ENCODE measurements at places on chromosomes 7 and 10.

GRCh38 chr10:132185601-132186487, 904 bp upstream of the DPYSL4 start:
- DNase-seq, result peak; percentile 55

- DNase-seq, result no peak
Measured at GRCh38 chr7:25885057-25885576, 266.9 kb upstream of the NFE2L3 start.

DNA sequence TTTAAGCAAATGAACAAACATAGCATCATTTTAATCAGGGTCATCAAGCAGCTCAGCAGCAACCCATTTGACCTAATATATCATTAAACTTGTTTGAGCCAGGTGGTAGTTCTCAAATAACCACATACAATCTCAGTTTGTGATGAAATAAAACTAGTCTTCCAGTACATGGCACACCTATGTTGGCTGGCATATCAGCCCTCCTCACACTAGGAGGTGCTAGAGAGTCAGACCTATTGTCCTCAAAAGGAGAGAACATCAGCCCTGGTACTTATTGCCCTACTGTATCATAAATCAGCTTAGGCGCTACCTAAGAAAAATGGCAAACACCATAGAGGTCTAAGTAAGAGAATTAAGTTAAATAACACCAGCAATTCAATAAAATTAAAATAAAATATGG, 81.7 kb downstream of the CABCOCO1 start:
- no peak for DNase-seq

DNA sequence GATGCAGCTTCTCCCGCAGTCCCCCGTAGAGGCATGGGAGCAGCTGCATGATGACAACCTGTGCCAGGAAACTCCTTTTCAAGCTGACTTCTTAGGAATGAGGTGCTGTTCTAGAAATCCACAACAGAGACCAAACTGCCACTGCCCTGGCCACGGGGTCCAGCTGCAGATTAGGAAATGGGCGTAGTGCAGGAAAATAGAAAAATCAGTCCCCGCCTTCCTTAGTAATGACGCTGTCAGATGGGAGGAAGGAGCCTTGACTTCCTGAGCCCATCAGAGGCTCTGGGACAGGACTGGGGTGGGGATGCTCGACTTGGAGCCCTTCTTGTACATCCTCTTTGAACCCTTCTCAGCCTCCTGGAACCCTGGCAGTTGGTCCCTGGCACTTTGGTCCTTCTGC, 227.8 kb upstream of the GRB10 start:
- no peak for DNase-seq

DNA sequence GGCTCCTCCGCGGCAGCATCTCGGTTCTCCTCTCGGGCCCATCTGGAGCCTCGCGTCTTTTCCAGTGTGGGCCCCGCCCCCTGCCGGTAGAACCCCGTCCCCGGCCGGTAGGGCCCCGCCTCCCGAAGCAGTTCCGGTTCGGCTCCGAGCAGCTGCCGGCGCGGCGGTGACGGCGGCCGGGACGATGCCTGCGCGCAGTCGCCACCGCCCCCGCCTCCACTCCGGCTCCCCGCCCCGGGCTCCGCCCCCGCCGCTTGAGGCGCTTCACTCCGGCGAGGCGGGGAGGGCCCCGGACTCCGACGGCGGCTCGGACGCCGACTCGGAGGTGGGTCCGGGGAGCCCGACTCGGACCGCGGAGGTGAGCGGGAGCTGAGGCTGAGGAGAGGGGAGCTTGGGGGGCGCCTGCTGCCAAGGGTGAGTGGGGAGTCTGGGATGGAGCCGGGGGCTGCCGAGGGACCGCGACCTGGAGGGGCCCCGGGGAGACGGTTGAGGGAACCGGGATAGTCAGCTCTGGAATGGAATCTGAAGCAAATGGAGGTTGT, at the start of gene SAMD8:
TSS of gene SAMD8 (plus strand) at position 292 of the 542 bp plus-strand sequence. CDS start 38,873 bp downstream, outside the sequence.
- DNase-seq, result peak; percentile 100

- DNase-seq, result no peak
Measured at GRCh38 chr7:140584195-140584851, 56.3 kb downstream of the DENND2A start.

DNA sequence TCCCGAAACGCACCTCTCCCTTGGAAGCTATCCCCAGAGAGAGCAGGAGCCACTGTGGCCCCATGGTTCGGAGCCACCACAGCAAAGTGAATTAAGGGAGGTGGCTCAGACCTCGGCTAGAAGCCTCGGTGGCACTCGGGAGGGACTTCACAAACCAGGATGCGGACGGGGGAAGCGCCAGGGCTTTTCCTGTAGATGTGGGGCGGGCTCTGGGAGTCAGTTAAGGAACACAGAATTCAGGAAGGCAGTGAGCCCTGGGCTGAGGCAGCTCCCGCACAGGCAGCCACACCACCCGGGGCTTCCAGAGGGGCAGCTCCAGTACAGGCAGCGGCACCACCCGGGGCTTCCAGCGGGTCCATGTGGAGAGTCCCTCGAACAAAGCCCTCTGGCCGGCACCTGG, 42.7 kb upstream of the DPYSL4 start:
- no peak for DNase-seq

- no peak for DNase-seq
Measured at GRCh38 chr7:157461573-157462418, 125.0 kb downstream of the DNAJB6 start.

DNA sequence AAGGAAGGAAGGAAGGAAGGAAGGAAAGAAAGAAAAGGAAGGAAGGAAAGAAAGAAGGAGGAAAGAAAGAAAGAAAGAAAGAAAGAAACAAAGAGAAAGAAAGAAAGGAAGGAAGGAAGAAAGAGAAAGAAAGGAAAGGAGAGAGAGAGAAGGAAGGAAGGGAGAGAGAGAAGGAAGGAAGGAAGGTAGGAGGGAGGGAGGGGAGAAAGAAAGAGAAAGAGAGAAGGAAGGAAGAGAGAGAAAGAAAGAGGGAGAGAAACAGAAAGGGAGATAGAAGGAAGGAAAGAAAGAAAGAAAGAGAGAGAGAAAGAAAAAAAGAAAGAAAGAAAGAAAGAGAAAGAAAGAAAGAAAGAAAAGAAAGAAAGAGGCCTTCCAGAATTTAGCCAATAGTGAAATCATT, 204.9 kb downstream of the DGKB start:
- DNase-seq, result no peak

DNA sequence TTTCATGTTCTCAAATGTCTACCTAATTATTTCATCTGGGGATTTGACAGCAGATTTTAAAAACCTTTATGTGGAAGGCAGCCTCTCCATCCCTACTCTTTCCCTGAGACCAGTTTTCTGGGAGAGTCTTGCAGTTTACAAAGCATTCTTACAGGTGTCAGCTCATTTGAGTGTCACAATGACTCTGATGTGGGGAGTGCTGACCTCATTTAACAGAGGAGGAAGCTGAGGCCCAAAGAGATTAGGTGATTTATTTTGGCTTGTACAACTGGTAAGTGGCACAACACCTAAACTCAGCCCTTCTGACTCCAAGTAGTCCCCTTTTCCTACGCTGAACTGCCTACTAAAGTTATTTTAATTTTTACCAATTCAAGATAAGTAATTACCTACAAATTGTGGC, 33.3 kb upstream of the MAT1A start:
- no peak for DNase-seq

DNA sequence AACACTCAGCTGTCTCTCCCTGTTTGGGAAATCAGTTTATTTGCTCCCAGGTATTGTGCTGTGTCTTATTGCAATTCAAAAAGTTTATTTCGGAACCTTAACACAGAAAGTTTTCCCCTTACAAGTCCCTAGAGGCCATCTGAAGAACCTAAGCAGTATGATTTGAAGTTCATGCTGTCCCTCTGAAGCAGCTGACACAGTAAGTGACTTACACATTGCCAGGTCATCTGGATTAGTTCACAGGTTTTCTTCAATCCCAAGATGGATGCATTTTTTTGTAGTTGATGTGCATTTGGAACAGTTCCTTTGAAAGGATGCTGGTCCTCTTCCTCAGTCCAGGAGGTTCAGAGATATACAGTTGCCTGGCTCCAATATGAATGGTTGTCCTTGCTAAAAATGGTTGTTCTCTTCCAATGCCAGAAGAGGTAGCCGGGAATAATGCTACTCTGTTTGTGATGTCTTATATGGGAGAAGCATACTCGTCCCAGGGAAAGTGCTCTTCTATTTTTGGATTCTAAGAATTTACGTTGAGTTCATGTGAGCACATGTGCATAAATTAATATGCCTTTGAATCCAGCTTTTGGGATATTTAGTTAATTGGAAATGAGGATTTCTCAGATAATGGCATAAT, 183.5 kb upstream of the PHYHIPL start:
- DNase-seq, result no peak

DNA sequence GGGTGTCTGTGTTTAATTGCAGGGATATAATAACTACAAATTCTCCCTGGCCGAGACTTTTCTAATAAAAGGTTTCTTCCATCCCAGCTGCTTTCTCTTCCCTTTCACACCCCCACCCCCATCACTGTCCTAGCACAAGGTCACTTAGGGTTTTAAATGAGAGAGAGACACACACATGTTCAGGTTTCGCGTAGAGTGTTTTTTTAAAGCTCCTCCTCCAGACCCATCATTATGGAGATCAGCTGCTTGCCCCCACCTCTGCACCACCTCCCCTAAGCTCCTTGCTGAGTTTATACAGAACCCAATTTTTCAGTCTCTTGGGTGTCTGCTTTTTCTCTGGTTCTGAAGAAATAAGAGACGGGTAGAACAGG, 18.6 kb downstream of the LRMDA start:
- DNase-seq, result no peak

DNA sequence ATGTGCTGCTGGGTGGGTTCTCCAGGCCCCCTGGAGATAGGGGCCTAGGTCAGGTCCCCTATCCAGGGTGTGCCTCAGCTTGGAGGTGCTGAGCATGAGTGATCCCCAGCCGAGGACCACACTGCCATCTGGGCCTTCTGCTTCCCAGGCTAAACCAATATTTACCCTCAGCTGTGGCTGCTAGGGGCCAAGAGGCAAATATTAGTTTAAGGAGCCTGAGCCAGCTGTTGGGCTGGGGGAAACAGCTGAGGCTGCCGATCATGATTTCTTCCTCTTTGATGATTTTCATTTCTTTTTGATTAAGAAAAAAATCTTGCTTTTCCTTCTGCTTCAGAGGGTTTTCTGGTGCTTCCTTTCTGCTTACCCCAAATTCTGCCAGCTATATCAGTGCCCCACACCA, 83.4 kb downstream of the NEURL1 start:
- no peak for DNase-seq

GRCh38 chr7:2633538-2634266, 1.9 kb downstream of the TTYH3 start:
- peak; percentile 86 for DNase-seq

- peak; percentile 5 for DNase-seq
Measured at GRCh38 chr7:8261711-8262695, at the start of gene ICA1. Gene ICA1 (minus strand): TSS chr7:8262167. CDS start chr7:8235926, 26,241 bp downstream.

DNA sequence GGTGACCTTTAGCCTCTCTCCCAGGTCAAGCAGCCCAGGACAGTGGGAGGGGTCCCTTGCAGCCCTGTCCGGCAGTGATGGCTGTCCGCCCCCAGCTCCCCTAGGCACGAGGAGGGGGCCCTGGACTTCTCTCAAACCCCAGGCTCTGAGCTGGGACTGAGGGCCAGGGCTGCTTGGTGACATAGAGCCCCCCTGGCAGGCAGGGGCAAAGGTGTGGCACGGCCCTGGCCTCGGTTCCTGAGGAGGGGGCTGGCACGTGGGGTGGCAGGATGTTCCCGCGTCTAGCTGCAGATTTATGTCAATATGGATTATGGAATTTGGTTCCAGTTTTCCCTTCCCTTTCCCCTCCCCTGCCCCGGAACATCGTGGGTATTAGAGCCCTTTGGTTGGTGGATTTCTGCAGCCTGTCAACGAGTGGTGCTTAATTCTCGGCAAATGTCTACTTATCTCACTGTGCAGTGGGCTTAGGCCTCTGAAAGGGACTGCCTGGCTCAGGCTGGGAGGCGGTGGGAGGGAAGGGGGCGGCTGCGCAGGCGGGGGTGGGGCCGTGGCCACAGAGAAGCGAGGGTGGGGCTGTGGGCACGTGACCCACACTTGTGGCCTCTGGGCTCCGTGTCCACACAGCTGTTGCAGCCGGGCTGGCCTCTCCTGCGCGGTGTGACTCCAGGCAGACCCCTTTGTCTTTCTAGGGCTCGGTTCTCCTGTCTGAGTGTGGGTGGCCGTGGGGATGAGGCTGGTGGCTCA, 19.3 kb downstream of the UNCX start:
- no peak for DNase-seq

DNA sequence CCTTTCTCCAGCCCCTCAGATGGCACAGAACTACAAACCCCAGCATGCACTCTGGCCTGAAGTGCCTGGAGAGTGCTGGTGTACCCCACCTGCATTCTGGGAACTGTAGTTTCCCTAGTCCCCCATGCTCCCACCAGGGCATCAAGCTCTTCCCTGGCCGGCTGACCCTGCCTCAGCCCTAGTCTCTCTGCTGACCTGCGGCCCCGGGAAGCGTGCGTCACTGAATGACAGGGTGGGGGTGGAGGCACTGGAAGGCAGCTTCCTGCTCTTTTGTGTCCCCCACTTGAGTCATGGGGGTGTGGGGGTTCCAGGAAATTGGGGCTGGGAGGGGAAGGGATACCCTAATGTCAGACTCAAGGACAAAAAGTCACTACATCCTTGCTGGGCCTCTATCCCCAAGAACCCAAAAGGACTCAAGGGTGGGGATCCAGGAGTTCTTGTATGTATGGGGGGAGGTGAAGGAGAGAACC, 2.1 kb downstream of the NOS3 start:
- DNase-seq, result peak; percentile 49

GRCh38 chr7:73353243-73353642, 25.3 kb downstream of the FKBP6 start:
- no peak for DNase-seq

DNA sequence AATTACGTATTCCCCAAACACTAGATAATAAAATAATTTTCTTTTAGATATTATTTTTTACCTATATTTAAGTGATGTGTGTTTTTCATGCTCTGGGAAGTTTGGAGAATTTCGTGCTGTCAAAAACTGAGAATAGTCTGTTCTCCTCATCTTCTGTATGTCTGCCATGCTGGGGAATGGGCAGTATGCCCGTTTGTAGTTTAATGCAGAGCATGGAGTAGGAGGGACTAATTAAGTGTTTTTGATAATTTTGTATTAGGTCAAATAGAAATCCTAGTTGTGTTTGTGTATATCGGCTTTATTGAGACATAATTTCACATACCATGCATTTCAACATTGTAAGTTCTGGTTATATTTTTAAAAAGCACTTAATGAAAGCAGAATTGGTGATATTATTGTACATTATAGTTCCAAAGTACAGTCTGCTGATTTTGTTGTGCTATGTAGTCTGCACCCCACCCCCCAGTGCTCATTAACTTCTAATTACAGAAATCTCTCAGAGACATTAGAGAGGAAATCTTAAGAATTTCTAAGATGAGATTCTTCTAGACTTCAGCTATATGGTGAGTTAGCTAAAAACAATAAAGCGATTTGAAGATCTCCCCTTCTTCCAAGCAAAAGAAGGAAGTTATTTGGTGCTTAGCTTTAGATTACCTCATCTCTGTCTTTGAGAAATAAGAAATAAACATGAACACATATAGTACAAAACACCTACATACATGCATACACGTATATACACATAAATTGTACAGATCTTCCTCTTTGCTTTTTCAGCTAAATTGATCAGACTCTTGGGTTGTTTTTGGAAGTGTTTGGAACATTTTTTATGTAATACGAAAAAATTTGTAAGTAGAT, 22.2 kb downstream of the ZRANB1 start:
- no peak for DNase-seq

GRCh38 chr10:128078136-128078969, 47.9 kb downstream of the MKI67 start:
- peak; percentile 83 for DNase-seq
